Left cardiac atrium (tissue), 4 donors: ENCODE measurements at places on chromosomes 12 and 14. TPM values are rescaled to one million over a fixed set of nuclear protein-coding genes. Genes with fewer than 3 reads are reported as not detected.

The GPATCH2L gene
- total RNA-seq = 33.5 TPM

The PDE3A gene
- total RNA-seq = 157 TPM

The CLEC6A gene
- not detected for total RNA-seq

The SCN8A gene
- 0.21 TPM for total RNA-seq

The ABCD2 gene
- total RNA-seq = 11.8 TPM

The TAS2R8 gene
- 0.26 TPM for total RNA-seq

The KRT77 gene
- not detected for total RNA-seq

The GNPTAB gene
- 45.1 TPM for total RNA-seq

DNA sequence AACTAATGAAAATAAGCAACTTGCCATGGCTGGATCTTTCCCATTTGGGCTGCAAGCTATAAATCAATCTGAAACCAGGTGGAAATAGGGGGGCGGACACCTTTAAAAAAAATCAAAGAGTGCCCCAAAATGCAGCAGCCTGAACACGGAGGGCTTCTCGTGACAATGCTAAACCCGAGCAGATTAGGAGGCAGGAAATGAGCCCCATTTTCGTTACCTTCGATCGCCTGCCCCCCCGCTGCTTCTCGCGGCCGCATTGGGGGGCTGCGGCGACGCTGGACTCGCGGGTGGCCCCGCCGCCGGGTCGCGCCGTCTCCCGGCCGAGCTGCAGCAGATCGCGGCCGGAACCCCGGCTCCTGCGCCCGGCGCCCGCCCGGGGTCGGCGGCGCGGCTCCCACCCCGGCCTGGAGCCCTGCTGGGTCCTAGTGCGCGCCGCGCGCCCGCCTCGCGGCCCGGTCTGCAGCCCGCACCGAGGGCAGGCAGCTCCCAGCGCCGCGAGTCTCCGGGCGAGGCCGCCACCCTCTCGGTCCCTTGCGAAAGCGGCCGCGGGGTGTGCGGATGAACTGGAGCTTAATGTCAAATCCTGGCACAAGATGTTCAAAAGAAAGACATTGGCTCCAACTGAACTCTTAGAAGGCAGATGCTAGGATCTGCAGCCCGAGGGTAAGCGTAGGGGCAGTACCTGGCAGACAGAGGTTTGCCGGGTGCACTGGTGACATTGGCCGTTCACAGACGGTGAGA lies 201.9 kb upstream of the FOXN3 start:
- DNase-seq = peak; percentile 81

- DNase-seq = no peak
Measured at GRCh38 chr12:122840580-122841513, 5.6 kb downstream of the HIP1R start.

GRCh38 chr12:123971770-123972456 lies 718 bp downstream of the CCDC92 start:
- DNase-seq = peak; percentile 34

- DNase-seq = no peak
Measured at GRCh38 chr14:37796703-37797416, 201.4 kb downstream of the TTC6 start.

DNA sequence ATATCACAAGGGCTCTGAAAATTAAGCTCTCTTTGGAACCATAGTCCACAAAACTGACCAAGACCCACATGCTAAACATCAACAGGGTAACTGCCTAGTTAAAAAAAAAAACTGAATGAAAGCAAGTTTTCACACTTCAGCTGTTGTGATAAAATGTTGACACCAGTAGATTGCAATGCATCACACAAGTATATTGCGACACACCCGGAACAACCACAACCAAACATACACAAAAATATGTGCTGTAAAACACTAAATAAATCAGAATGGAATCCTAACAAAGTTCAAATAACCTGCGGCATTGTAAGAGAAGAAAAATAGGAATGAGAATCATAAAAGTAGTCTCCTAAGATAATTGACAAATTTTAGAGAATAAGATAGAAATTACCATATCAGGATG lies 710.3 kb downstream of the AACS start:
- no peak for DNase-seq

- no peak for DNase-seq
Measured at GRCh38 chr12:131603106-131603938, 107.6 kb upstream of the SFSWAP start.

GRCh38 chr14:84390010-84390409 lies 1139.9 kb upstream of the FLRT2 start:
- DNase-seq = no peak

DNA sequence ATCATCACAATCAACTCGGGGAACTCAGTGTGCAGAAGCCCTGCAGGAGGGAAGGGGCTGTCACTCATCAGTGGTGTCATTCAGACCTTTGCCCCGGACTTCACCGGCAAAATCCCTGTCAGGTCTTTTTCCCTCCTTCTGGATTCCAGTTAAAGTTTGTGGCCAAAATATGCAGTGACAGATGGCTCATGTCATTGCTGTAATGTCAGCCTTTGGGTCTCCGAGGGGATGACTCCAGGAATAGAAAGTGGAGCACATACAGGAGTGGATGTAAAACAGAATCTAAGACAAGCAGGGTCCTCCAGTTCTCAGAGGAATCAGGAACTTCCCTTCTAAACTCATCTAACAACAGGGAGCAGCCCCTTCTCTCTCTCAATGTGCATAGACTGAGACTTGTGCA lies 130.3 kb upstream of the RASSF8 start:
- no peak for DNase-seq

GRCh38 chr14:82270286-82270685 lies 736.6 kb upstream of the SEL1L start:
- no peak for DNase-seq

- DNase-seq = no peak
Measured at GRCh38 chr12:54004841-54005530, 3.8 kb upstream of the HOXC8 start.

DNA sequence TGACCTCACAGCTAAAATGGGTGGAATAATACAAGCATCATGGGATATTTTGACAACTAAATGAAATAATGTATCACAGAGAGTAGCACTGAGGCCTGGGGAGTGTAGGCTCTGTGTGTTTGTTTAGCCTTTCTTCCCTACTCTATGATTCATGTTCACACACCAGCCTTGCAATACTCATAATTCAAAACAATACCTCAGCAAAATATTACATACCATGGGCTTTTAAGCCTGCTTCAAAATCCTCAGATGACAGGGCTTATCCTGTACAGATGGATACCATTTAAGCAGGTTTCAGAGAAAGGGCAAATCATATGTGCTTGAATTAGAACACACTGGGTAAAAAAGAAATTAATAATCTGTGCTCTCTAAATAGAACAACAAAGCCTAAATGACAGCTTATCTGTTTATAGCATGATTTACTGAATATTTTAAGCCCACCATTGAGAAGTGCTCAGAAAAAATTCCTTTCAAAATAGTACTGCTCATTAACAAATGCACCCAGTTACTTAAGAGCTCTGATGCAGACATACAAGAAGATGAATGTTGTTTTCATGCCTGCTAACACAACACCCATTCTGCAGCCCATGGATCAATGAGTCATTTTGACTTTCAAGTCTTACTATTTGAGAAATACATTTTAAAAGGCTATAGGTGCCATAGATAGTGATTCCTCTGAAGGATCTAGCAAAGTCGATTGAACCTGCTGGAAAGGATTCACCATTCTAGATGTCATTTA lies 84.9 kb upstream of the ADAMTS20 start:
- no peak for DNase-seq

- no peak for DNase-seq
Measured at GRCh38 chr12:115191342-115191741, 507.4 kb upstream of the TBX3 start.

- no peak for DNase-seq
Measured at GRCh38 chr14:73903028-73903427, 16.4 kb downstream of the ZNF410 start.

DNA sequence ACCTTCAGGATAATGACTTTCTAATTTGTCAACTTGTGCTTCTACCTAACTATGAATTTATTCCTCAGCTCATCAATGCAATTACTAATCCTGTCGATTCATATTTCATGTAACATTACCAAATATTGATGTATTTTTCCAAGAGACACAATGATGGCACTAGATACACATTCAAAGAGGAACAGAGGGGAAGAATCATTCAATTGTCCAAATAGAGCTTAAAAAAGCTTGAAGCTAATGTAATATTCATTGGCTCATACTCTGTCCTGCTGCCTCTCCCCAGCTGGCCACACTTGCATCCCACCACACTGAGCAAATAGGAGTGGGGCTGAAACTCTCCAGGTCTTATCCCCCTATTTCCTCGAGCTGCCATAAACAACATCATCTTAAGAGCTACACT lies 9.3 kb downstream of the TESPA1 start:
- DNase-seq = no peak

- peak; percentile 77 for DNase-seq
Measured at GRCh38 chr12:110694330-110694901, 5.5 kb upstream of the HVCN1 start.

GRCh38 chr14:89853936-89854693 lies 100.4 kb downstream of the EFCAB11 start:
- no peak for DNase-seq
